ENCODE measurements at places on chromosomes 7 and 10.

DNA sequence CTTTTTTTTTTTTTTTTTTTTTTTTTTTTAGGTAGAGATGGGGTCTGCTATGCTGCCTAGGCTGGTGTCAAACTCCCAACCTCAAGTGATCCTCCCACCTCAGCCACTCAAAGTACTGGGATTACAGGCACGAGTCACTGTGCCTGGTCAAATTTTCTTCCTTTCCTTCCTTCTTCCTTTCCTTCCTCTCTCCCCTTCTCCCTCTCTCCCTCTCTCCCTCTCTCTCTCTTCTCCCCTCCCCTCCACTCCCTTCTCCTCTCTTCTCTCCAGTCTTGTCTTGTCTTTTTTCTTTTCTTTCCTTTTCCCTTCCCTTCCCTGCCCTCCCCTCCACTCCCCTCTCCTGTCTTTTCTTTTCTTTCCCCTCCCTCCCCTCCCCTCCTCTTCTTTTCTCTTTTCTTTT lies 7.2 kb upstream of the MLXIPL start:
- no peak for DNase-seq

DNA sequence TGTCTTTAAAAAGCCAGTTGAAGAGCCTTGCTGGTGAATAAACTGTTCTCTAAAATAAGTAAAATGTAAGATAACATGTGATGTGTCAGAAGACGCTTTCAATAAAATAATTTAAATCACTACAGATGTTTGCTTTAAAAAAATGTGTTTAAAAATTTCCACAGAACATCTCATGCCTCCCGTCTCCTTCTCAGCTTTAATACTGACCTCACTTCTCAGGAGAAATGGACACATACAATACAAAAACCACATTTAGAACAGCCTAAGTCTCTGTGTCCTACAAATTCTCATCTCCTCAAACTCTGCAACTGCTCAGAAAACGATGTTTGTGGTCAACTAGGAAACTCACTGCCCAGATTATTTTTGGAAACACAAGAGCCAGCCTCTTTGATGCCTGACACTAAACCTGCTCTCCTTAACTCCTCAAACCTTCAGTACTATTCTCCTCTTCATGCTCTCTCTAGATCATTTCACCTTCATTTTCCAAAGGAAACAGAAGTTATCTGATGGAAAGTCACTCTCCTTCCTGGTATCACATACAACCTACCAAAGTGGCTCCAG lies 120.3 kb downstream of the ZNF438 start:
- no peak for DNase-seq

GRCh38 chr10:114664127-114664526 lies 6.1 kb upstream of the ABLIM1 start:
- no peak for DNase-seq

GRCh38 chr7:142740786-142741185 lies 8.5 kb upstream of the PRSS1 start:
- DNase-seq: no peak

DNA sequence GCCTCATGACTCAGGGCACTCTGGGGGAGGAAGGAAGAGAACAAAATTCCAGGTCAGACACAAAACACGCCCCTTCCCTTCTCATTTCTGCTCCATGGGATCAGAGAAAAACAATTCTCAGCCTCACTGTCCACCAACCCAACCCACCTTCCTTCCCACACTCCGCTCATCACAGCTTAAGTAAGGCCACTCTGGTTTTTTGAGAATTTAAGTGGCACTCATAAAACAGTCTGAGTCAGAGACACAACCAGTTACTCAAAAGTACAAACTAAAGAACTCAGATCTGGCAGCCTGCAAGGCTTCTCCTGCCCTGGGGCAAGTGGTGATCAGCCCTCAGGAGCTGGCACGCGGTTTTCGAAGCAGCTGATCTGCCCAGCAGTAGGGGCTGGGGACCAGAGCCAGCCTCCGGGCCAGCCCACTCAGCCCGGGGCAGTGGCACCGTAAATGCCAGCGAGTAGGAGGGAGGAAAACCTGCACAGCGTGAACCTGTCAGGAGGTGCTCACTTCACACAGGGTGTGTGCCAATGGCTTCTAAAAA lies 39.1 kb upstream of the ABLIM1 start:
- DNase-seq: no peak

- no peak for DNase-seq
These were observed 171.3 kb upstream of the STEAP4 start for GRCh38 chr7:88477976-88478375.

- DNase-seq: no peak
These were observed 147.1 kb downstream of the WDR11 start for GRCh38 chr10:120998251-120998650.

DNA sequence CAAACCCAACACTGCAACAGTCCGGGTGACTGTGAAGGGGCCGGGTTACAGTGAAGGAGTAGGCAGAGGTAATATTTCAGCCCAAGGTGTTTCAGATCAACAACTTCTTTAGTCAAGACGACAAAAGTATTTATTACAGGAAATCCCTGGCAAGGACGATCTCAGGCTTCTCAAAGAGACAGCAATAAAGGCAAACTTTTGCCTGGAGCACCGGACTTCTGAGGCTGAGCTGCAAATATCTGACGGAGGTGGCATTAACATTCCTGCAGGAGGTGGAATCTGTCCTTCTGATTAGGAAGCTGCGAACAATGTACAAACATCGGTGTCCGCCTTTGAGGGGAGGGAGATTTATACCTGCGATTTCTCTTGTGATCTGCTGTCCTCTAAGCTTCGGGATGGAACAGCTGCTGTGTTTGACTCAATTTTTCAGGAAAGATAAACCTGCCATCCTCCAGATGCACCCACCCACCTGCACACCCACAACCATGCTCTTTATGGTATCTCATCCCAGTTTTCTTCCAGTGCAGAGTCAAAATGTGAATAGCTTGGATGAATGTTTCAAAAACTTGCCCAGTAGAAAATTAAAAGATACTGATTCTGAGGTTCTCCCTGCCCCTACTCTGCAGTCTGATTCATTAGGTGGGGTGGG lies 32.1 kb downstream of the EMX2 start:
- DNase-seq: no peak

DNA sequence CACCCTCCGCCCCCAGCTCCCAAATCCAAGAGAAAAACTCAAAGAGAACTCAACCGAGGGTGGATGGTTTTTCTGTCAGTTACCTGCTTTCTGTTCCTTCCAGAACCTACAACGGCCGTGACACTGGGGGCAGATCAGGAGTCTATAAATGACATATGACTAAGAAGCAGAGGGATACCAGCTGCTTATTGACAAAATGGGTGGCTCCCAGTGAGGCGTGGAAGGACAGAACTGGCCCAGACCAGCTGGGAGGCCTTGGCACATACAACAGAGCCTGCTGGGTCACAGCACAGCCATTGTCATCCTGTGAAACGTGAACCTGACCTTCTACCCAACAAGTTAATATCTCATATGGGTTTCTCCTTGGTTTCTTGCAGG lies 84.3 kb upstream of the ADRB1 start:
- no peak for DNase-seq

- no peak for DNase-seq
These were observed 64.1 kb downstream of the C10orf67 start for GRCh38 chr10:23280419-23281043.

DNA sequence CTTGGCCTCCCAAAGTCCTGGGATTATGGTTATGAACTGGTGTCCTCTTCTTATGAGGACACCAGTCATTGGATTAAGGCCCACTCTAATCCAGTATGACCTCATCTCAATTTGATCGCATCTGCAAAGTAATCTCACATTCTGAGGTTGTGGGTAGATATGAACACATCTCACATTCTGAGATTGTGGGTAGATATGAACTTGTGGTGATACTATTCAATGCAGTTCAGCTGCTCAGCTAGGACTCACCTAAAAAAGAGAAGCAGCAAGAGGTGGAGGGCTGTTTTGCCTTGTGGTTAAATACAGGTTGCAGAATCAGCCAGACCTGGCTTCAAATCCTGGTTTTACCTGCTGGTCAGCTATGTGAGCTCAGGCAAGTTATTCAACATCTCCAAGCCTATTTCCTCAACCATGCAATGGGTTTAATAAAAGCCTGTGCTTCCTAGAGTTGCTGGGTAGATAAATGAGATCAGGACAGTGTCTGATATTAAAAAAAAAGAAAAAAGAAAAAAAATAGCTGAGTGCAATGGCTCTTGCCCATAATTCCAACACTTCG lies 8.5 kb upstream of the BAG3 start:
- DNase-seq: no peak

DNA sequence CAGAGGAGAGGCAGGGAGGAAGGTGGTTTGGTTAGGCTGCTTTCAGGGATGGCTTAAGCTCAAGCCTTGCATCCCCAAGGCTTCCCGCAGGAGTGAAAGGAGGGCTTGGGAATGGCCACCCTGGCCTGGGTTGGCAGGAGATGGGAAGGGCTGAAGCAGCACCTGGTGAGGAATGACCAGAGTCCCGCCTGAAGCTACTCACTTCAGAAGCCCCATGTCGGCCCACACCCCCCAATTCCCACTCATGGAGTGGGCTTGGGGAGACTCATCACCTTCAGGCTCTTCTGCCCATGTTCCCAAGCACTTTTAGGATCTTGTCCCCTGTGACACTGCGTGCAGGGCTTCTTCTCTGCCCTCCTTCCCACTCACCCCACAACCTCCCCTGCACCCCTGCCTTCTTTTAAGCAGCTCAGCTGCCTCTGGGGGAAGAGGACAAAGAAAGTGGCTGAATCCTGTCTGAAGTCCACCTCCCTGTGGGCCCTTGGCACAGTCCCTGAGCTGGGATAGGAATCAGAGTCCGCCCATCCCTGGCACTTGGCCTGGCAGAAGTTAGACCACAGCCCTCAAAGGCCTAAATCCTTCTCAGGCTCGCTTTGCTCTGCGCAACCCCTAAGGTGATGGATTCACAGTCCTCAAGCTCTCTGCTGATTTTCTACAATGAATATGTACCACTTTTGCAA lies 16.5 kb downstream of the RGR start:
- no peak for DNase-seq

DNA sequence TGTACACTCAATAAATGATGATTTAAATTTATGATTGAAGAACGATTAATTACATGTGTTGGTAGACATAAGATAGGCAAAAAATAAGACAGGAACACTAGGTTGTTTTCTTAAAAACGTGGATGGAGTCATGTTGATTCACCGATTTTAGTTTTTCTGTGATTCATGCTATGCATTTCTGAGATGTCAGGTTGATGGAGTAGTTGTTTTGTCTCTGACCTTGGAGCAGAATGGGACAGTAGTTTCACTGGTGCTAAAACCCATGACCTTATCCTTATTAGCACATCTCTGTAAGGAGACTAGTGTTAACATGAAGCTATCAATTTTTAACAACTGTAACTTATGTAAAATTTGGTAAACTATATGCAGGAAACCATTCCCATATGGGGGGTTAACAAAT lies 611.6 kb upstream of the FZD8 start:
- no peak for DNase-seq

DNA sequence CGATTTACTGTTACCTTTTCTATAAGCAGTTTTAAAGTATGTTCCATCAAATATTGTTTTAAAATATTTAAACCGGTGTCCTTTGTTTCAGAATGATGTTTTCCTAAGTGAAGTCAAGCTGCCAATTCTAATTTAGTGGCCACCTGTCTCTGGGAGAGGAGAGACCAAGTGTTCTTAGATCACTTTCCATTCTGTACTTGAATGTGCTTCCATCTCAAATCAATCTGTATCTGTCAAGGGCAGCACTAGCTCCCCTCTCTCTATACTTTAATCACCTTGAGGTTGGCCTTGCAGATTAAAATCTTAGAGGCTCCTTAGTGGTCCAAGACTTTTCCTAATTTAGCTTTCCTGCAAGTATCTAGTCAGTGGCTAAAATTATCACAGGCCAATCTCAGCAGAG lies 49.6 kb downstream of the LGI1 start:
- DNase-seq: no peak

DNA sequence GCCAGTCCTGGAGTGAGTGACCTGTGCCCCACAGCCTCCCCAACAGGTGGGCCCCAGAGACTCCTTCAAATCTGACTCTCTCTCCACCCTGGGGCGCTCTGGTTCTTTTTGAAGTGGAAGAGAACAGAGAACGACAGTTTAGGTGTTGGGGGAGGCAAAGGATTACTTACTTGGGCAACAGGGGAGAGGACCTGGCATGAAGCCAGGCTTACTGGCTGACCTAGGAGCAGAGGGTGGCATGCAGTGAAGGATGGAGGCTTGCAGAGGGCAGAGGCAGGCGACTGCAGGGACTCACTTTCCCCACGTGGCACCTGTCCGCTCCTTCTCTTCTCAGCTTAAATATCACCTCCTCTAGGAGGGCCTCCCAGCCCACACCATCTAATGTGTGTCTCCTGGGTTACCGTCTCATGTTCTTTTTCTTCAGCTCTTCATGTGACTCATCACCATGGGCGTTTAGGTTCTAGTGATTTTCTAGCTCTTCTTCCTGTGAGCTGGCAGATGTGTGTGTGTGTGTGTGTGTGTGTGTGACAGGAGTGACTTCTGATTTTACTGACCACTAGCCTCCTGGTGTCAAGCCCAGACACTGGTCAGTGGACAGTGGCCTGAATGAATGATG lies 15.5 kb downstream of the LZTS2 start:
- no peak for DNase-seq

DNA sequence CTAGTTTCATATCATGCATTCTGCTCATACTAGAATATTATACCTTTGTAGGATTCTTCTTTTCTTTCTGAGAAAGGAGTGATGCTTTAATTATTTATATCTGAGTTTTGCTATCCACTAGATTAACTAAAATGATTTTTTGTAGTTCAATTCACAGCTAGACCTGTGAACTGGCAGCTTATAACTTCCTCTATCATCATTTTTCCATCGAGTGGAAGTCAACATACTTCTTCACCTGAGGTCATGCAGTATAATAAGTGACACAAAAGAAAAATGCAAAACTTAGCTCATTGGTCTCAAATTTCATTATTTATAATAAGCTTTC lies 8.0 kb downstream of the LRRN3 start:
- no peak for DNase-seq

DNA sequence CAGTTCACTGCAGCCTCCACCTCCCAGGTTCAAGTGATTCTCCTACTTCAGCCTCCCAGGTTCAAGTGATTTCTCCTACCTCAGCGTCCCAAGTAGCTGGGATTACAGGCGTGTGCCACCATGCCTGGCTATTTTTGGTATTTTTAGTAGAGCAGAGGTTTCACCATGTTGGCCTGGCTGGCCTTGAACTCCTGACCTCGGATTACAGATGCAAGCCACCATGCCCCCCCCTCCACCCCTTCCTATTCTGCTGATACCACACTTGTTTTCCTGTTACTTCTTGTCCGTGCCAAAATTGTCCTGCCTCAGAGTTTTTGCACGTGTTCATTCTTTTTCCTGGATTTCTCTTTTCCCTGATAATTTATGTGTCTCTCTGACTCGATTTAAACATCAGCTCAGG lies 62.5 kb downstream of the R3HCC1L start:
- no peak for DNase-seq

DNA sequence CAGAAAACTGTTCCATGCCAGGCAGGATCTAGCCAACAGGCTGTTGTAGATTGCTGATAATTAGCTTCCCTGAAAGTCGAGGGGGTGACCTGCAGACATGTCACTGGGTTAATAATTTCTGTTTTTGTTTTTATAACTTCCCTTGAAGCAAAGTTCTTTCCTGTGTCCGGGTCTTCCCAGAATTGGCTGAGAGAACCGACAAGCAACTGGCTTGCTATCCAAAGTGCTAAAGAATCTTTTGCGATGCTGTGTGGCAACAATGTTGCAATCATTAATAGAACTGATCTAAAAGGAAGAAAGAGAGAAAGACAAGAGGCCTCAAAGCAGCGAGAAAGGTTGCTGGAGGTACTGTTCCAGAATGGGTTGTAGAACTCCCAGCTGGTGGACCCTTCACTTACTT lies 132.1 kb upstream of the DPP6 start:
- no peak for DNase-seq

- DNase-seq: no peak
These were observed 17.6 kb upstream of the ORAI2 start for GRCh38 chr7:102415685-102416225.

GRCh38 chr7:74329225-74329624 lies 40.0 kb downstream of the CLIP2 start:
- DNase-seq: no peak

GRCh38 chr10:88062385-88062784 lies 199.0 kb downstream of the PTEN start:
- no peak for DNase-seq
